ENCODE measurements at places on chromosomes 13 and 19. TPM values are rescaled to one million over a fixed set of nuclear protein-coding genes. Genes with fewer than 3 reads are reported as not detected.
A peak's percentile ranks its signal among the peaks of the same experiment; 100 is the strongest.

NKPD1 gene
- 0.02 TPM for total RNA-seq

- no peak for DNase-seq
Observed at GRCh38 chr19:18656337-18657086, 19.7 kb downstream of the KLHL26 start.

DNA sequence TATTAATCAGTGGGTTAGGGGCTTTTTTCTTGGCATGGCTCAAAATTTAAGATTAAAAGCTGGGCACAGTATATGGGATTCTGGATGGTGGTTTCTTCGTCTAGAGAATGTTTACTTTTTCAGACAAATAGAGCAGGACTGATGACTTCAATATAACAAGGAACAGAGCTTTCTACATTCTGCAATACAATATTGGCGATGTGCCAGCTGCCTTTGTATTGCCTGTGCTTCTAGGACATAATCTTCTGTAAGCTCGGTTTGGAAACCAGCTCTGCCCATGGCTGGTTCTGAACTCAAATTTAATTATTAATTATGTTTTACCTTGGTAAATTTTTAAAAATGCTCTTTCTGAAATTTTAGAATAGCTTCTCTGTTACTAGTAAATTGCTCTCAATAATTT, 139.1 kb upstream of the TRPC4 start:
- DNase-seq = no peak

DNA sequence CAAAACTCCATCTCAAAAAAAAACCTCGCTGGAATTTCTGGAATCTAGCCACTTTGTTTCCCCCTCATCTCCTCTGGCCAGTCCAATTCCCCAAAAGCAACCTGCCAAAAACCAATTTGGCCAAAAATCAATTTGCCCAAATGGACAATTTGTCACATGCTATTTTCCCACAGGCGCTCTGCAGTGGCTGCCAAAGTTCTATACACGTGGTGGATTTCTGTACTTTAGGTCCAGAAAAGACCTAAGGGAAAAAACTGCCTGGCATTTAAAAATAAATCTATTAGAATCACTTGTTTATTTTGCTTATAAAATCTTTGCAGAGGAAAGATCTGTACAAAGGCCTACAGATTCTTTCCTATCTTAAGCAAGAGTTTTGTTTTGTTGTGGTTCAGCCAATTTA, 79.4 kb downstream of the MAP4K1 start:
- no peak for DNase-seq

- DNase-seq = peak; percentile 13
Observed at GRCh38 chr19:30968210-30968609, 381.0 kb downstream of the TSHZ3 start.

DNA sequence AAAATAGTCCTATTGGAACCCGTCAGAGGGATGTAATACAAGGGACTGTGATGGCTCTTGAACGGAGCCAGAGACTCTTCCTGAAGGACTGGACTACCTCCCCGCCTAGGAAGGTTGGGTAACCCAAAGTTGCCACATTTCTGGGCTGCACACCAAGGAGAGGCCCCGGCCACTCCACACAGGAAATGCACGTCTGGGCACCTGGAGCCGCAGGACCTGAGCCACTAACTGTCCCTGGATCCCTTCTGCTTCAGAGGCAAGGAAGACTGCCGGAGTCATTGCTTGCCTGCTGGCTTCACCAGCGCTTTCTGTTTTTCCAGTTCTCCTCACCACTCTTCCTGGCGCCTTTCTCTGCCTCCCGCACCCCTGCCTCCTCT, 1.2 kb upstream of the FLT1 start:
- no peak for DNase-seq

DNA sequence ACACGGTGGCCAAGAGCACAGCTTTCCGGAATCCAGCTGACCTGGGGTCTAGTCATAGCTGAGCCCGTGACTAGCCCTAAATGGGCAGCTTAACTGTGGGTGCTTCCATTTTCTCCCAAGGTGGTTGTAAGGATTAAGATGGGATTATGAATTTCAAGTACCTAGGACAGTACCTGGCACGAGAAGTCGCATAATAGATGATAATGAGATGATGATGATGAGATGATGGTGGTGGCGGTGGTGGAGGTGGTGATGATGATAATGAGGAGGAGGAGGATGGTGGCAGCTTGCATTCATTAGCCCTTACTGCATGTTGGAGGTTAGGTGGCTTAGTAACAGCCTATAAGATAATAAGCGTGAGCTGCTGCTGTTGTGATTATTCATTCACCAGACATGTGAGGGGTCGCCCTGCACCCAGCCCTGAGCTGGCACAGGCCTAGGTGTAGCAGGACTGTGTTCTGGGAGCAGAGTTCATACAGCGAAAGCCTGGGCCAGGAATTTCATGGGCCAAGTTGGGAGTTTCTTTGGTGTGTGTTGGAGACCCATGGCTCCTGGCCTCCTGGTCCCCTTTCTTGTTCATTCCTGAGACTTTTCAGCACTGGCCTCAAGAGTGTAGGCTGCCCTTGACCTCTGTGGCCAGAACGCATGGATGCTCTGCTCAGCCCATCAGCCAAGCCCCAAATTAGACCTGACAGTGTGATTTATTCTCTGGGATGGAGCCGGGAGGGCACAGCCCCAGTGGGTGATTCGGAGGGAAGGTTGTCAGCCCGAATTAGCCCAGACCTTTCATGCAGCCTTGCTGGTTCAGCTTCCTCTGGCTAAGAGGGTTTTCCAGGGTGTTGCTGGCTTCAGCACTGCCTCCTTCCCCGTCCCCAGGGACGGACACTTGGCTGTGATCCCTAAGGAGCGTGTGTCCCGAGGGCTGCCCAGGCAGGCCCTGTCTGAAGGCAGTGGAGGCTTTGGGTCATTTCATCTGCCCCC, 128.8 kb downstream of the SIPA1L3 start:
- DNase-seq = no peak

- DNase-seq = no peak
Observed at GRCh38 chr19:6065685-6066374, 44.5 kb downstream of the RFX2 start.

DNA sequence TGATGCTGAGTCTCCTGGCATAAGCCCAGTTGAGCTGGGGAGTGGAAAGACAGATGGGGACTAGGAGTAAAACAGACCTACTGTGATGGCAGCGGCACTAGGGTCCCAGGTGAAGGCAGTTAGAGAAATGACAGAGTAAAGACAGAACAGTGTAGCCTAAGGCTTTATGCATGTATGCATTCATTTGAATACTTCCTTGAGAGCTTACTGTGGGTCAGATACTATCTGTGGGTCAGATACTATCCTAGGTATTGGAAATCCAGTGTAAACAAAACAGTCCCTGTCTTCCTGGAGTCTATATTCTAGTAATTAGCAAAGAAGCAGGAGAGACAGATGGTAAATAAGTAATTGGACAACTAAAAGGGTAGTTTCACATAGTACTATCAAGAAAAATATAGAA, 73.7 kb upstream of the LRCH1 start:
- no peak for DNase-seq

GRCh38 chr19:44202470-44202869, 9.9 kb upstream of the ZNF227 start:
- DNase-seq = no peak

DNA sequence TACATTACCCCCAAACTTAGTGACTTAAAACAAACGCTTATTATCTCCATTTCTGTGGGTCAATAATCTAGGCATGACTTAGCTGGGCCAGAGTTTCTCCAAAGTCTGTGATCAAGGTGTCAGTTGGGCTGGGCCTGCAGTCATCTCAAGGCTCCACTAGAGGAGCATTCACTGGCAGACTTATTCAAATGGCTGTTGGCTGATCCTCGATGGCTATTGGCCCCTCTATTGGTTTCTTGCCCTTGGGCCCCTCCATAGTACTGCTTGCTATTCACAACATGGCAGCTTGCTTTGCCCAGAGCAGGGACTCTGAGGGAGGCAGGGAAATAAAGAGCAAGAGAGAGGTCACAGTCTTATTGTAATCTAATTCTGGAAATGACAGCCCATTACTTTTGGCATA, 57.6 kb downstream of the RCBTB2 start:
- DNase-seq = no peak

GRCh38 chr19:16274447-16274846, 50.2 kb upstream of the KLF2 start:
- no peak for DNase-seq

- no peak for DNase-seq
Observed at GRCh38 chr13:73870970-73871935, 263.0 kb downstream of the KLF12 start.

GRCh38 chr19:30719189-30719998, 347.2 kb downstream of the ZNF536 start:
- peak; percentile 66 for DNase-seq

DNA sequence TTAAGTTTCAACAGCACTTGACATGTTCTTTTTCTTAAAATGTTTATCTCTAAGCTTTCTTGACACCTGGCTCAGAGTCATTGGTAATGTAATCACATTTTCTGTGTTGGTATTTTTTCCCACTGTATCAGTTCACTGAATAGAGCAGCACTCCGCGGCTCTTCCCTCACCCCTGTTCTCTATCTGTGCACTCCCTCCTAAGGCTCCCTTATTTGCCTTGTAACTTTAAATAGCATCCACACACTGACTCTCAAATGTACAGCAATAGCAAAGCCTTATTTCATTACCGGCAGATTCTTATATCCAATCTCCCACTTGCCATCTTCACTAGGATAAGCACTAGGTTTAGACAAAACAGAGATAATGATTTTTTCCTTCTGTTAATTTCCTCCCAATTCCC, 935.5 kb upstream of the SLC10A2 start:
- no peak for DNase-seq
